Epithelial cell of proximal tubule (primary cell): ENCODE measurements at places on chromosomes 5 and 9. TPM values are rescaled to one million over a fixed set of nuclear protein-coding genes. Genes with fewer than 3 reads are reported as not detected.
A peak's percentile ranks its signal among the peaks of the same experiment; 100 is the strongest.

Gene FAM151B
- total RNA-seq, result 0.06 and 0.51 TPM in 2 replicates

Gene NPR3
- total RNA-seq, result 0.14 and 0.29 TPM in 2 replicates

Gene GPR151
- total RNA-seq, result not detected in 2 replicates

Gene PKN3
- total RNA-seq, result 16.5 and 28.4 TPM in 2 replicates

Gene SAXO1
- not detected in 2 replicates for total RNA-seq

Gene CDH6
- total RNA-seq, result 12.5 and 34.9 TPM in 2 replicates

Gene GABRG2
- total RNA-seq, result not detected in 2 replicates

Gene MARCOL
- total RNA-seq, result not detected in 2 replicates

Gene RPS14
- total RNA-seq, result 2,963 and 3,646 TPM in 2 replicates

Gene SLC36A2
- total RNA-seq, result not detected in 2 replicates

Gene RANBP3L
- not detected in 2 replicates for total RNA-seq

Gene NUTM2F
- not detected in 2 replicates for total RNA-seq

Gene FCN2
- total RNA-seq, result not detected in 2 replicates

Gene DMRT3
- total RNA-seq, result 0.29 and 1.4 TPM in 2 replicates

Gene TNFSF15
- 0.81 and 0.87 TPM in 2 replicates for total RNA-seq

Gene HSD17B4
- 104 and 142 TPM in 2 replicates for total RNA-seq

Gene PCDHGA7
- total RNA-seq, result 0.23 and 0.29 TPM in 2 replicates

GRCh38 chr9:95459851-95460517 lies 56.8 kb downstream of the PTCH1 start:
- no peak for DNase-seq

DNA sequence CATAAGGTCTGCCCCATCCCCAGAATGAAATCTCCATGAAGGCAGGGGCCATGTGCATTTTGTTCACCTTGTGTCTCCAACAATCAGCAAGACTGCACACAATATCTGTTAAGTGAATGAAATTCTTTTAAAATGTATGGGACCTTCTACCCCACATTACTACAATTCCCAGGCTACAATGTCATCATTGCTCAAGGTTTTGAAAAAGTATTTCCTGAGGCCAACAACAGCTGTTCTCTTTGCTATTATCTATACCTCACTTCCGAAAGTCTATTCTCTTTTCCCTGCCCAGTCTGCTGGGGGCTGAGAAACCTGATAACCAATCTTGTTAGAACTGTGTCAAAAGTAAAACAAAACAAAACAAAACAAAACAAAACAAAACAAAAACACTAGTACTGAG lies 29.2 kb downstream of the HOMER1 start:
- DNase-seq, result no peak

DNA sequence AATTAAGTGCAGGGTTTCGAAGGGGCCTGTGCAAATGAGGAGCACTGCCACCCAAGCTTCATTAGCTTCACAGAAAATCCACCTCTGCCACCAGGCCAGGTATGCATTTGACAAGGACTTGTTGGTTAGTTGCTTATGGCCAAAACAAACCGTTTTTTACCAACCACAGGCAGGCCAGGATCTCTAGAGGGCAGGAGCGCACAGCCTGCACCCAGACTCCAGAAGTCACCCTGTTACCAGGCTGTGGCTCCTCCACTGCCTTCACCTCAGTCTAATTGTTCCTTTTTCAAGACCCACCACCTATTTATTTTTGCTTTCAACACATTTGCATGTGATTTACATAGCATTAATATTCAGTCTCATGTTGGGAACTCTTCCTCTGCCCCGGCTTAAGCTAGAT lies 78.3 kb upstream of the HSPA9 start:
- no peak for DNase-seq

DNA sequence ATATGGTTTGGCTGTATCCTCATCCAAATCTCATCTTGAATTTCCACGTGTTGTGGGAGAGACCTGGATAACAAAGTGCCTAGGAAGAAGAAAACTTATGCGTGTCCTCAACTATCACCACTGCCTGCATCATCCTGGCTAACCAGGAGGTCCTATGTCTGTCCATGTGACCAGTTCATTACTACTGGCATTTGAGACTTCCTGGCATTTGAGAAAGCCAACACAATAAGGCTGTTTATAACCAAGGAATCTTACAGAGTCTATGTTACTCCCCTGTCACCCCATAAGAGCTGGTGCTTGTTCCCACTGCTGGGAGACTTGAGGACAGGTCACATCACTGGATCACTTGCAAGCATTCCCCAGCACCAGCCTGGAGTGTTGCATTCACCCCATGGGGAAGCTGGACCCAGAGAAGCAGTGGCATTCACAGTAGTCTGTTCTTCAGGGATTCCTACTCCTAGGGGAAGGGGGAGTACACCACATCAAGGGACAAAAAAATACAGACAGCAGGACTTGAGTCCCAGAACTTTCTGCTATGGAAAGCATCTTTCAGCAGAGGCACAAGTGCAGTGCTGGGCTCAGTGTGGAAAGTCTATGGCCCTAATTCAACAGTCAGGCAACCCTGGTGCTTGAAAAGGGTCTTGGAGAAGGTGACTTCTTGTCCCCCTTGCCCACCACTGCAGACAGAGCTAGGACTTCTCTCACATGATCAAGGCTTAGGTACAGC lies 717.1 kb downstream of the SEMA5A start:
- no peak for DNase-seq

DNA sequence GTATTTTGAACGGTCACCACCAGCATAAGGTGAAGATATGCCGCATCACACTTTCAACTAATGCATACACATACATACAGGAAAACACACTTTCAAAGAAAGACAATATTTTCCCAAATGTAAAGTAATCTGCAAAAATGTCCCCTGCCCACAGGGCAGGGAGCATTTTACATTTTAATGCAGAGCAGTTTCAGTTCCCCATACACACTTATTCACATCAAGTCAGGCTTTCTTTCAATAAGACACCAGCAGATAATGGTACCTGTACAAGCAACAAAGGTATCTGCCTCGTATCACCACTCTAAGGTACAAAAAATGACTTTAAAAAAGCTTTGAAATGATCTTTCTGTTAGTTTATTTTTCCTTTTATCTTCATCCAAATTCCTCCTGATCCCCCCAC lies 247.1 kb upstream of the CCNG1 start:
- no peak for DNase-seq

GRCh38 chr5:92309336-92309991 lies 926.3 kb upstream of the ARRDC3 start:
- DNase-seq, result no peak

GRCh38 chr5:143874312-143874711 lies 62.4 kb downstream of the HMHB1 start:
- peak; percentile 86 for DNase-seq

GRCh38 chr5:171762021-171762608 lies 23.5 kb upstream of the SMIM23 start:
- no peak for DNase-seq

GRCh38 chr5:142683881-142684505 lies 1.9 kb downstream of the FGF1 start:
- no peak for DNase-seq

- DNase-seq, result no peak
Observed at GRCh38 chr9:123368536-123369153, 12.6 kb downstream of the CRB2 start.

- DNase-seq, result no peak
Observed at GRCh38 chr9:104836235-104836634, 72.3 kb downstream of the NIPSNAP3B start.

DNA sequence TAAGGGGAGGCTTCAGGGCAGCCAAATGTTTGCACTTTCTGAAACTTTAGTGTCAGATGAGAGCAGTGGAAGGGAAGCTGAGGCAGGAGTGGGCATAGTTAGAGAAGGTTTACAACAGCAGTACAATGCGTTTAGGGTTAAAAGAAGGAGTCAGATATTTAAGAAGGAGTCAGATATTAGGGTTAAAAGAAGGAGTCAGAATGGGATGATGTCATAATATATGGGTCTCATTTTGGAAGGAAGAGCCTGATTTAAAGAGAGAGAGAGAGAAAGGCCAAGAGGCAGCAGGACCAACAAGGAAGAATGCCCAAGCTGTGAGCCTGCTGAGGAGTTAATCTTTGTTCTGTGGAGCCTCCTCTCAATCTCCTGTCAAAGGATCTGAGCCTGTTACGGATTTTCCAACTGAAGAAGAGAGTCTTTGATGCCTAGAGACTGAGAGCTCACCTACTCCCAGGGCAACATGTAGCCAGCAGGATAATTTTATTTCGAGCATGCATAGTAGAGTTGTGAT lies 9.5 kb downstream of the ISL1 start:
- no peak for DNase-seq

DNA sequence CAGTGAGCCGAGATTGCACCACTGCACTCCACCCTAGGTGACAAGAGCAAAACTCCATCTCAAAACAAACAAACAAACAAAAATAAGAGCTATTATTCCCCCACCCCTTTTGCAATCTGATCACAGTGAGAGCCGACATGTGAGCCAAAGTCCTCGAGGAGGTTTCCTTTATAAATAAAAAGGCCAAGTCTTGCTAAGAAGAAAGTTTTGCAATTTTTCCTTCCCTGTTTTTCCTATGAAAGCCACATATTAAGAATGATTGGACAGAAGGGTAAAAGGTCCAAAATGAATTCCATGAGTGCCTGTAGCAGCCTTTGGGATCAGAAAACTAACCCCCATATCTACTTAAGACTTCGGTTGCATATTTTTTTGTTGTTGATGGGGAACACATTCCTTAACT lies 179.7 kb downstream of the TSSK1B start:
- no peak for DNase-seq

DNA sequence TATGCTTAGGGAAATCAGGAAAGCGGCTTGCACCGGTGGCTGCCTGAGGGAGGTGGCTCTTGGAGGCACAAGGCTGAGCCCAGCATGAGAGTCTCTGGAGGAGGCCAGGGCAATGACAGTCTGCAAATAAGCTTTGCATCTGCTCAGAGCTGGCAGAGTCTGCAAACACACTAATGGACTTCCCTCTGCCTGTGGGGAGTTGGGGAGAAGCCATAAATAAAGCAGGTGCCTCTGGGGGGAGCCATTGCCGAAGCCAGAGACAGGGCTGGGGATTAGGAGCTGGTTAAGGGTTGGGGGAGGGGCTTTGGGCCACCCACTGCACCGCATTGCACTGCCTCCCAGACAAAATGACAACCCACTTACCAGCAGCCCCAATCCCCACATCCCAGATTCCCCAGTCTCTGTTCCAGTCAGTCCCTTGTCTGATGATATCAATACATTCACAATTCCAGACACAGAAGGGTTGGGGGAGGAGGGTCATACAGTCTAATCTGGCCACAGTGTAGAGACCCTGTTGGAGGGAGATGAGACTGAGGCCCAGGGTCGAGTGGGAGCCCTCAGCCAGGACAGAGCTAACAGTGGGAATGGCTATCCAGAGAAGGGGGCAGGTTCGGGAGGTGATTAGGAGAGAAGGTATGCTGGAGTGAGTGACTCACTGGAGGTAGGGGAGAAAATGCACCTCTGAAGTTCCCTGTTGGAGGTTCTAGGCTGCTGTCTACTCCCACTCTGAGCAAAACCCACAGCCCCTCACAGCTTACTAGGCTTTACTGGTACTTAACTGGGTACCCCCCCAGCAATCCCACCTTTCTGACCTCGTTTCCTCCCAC lies 53.7 kb downstream of the PAX5 start:
- no peak for DNase-seq

GRCh38 chr5:168409591-168410458 lies 76.4 kb upstream of the RARS1 start:
- DNase-seq, result no peak

DNA sequence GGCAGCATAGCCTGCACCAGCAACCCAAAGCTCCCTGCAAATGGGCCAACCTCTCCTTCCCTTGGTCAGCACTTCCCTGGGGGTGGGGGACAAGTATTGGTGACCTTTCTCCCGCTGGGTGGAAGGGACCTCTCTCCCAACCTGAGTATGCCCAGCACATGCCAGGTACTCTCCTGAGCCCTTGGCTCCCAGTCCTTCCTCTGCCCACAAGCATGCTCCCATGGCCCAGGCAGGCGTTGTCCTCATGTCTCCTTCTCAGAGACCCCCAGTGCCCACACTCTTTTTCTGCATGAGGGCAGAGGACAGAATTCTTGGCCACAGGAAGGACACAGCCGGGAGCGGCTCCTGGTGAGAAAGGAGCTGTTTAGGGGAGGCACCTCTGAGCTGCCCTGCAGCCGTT lies 60.3 kb downstream of the PHF2 start:
- no peak for DNase-seq

DNA sequence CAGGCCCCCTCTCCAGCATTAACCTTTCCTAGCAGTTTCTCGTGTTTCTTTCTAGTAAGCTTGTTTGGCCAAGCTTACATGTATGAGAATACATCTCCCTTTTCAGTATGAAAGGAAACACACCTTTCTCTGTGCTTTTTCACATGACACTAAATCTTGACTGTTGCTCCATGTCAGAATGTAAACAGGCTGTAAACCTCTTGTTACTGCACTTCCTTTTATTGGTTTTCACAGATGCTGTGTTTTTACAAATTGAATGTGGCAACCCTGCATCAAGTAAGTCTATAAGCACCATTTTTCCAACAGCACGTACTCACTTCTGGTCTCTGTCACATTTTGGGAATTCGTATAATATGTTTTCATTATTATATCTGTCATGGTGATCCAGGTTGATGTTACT lies 2.2 kb upstream of the CANX start:
- DNase-seq, result no peak

DNA sequence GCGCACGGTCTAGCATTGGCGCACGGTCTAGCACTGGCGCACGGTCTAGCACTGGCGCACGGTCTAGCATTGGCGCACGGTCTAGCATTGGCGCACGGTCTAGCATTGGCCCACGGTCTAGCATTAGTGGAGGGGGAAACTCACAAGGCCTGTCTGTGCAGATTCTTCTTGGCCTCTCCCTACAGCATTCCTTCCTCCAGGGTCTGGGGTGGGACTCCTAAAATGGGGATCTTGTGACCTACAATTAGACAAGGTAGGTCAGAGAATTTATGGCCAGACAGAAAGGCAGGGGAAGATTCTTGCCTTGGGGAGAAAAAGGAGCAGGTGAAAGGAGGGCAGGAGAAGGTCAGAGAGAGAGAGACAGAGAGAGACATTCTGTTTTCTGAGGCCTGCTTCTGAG lies 5.4 kb upstream of the GBGT1 start:
- DNase-seq, result no peak

GRCh38 chr9:6833518-6834192 lies 75.9 kb downstream of the KDM4C start:
- no peak for DNase-seq

GRCh38 chr9:90098408-90098807 lies 493.6 kb downstream of the GADD45G start:
- no peak for DNase-seq

- no peak for DNase-seq
Observed at GRCh38 chr5:3182133-3182876, 413.3 kb upstream of the IRX1 start.

- DNase-seq, result no peak
Observed at GRCh38 chr5:172243302-172243701, 40.3 kb downstream of the UBTD2 start.

- peak; percentile 36 for DNase-seq
Observed at GRCh38 chr5:157328277-157328912, 62.5 kb downstream of the CYFIP2 start.

- no peak for DNase-seq
Observed at GRCh38 chr9:136297766-136298735, 5.8 kb downstream of the CCDC187 start.

DNA sequence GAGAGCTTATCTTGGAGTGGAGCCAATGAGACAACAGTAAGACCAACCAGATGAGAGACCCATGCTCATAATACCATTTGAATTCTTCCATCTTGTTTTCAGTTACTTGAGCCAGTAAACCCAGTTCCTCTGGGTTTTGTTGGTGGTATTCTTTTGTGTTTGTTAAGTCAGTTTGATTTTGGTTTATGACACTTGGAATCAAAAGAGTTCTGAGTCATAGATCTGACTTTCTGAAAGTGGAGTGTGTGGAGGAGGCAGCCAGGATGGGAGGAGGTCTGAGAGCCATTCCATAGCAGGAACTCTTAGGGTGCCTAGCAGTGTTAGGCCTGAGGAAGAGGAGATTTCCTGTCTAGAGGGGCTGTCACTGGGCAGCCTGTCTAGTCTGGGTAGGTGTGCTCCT lies 24.6 kb upstream of the PANK3 start:
- DNase-seq, result no peak
